Left lobe of liver (tissue), 2 donors: ENCODE measurements at places on chromosomes 3 and 15. TPM values are rescaled to one million over a fixed set of nuclear protein-coding genes. Genes with fewer than 3 reads are reported as not detected.

DNA sequence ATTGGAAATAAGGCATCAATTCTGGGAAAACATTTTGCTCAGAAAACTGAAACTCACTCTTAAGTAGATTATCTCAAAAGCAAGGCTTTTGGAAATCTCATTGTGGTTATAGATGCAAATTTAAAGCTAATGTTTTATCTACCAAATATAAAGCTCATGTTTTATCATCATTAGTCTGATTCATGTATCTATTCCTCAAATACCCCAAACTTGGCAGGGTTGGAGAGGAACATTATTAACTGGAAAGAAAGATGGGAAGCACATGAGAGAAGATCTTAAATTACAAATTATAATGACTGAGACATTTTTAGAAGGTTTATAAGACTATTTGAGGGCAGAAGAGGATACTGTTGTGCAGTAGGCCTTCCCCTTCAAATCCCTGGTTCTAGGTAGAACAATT lies 137.3 kb upstream of the TGFBR2 start:
- no peak for DNase-seq

The PATL2 gene
- 0.58 TPM for total RNA-seq

The NTRK3 gene
- 0.38 TPM for total RNA-seq

The TM6SF1 gene
- total RNA-seq = 0.81 TPM

- no peak for DNase-seq
Observed at GRCh38 chr15:50880651-50881114, 27.8 kb upstream of the AP4E1 start.

DNA sequence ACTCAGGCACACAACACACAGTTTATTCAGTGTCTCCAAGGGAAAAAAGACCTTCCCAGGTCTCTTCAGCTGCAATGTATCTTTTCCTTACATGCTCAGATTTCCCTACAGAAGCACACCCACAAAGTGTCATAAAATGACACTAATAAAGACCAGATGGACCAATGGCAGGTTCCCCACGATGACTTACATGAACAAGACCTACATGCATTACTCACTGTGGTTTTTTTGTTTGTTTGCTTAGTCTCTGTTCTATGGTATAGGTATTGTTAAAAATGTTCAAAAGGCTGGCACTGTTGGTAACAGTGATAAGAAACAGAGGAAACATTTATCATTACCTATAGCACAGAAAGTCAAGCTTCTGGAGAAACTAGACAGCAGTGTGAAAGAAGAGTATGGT lies 318.2 kb upstream of the TMCO5A start:
- DNase-seq = no peak

GRCh38 chr3:151123827-151124226 lies 38.4 kb downstream of the MED12L start:
- no peak for DNase-seq

GRCh38 chr15:28992336-28992864 lies 106.6 kb downstream of the APBA2 start:
- no peak for DNase-seq

The SH3GL3 gene
- total RNA-seq = not detected

DNA sequence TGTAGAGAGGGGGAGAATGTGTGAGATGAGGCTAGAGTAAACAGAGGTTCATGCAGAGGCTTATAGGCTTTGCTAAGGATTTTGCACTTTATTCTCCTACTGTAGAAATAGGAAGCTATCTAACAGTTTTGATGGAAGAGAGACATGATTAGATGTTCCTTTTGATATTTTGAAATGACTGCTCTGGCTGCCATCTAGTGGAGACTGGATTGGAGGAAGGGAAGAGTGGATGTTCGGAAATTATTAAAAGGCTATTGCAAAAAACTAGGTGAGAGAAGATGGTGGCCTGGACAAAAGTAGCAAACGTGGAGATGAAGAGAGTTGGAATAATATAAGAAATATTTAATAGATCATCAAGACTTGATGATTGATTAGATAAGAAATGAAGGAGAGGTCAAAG lies 42.2 kb downstream of the SYN2 start:
- no peak for DNase-seq

DNA sequence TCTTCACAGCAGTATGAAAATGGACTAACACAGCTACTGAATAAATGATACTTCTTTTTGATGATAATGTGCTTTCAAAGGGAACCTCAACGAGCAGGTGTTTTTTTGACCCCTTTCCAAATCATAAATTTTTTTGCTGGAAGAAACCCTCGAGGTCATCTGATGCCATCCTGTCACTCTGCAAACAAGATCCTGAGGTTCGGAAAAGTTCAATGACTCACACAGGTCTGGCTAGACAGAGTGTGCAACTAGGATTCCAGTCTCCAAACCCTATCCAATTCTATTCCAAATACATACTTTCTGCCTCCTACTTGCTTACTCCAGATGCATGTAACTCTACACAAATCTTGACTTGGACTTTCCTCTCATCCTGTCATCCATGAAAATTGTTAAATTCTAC lies 124.7 kb downstream of the NEDD4 start:
- no peak for DNase-seq

- DNase-seq = no peak
Observed at GRCh38 chr15:72979308-72979707, 73.0 kb upstream of the NEO1 start.

DNA sequence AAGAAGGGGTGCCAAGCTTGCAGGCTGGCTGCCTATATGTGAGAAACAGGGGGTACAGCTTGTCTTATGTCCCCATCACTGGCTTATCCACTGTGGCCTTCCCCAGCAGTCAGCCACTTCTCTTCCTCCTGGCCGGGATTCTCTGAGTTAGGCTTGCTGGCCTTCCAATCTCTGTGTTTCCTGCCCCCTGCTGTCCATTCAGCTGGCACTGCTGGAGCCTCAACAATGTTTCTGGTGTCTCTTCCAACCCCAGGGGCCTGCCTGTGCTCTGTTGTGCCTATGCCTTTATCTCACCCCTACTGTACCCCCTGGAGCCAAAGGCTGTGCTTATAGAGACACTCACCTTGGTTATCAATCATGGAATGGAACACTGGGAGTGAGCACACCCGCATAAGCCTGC lies 36.5 kb downstream of the ANAPC13 start:
- no peak for DNase-seq

The MUC20 gene
- 29.6 TPM for total RNA-seq

The PP2D1 gene
- not detected for total RNA-seq
